Activated CD8-positive, alpha-beta memory T cell treated with anti-CD3 and anti-CD28 coated beads, Interleukin-2, amount 50 U/mL, for 4 hours (primary cell): ENCODE measurements at places on chromosomes 12 and 14.

GRCh38 chr12:110141389-110141788, 17.2 kb downstream of the IFT81 start:
- DNase-seq: no peak

DNA sequence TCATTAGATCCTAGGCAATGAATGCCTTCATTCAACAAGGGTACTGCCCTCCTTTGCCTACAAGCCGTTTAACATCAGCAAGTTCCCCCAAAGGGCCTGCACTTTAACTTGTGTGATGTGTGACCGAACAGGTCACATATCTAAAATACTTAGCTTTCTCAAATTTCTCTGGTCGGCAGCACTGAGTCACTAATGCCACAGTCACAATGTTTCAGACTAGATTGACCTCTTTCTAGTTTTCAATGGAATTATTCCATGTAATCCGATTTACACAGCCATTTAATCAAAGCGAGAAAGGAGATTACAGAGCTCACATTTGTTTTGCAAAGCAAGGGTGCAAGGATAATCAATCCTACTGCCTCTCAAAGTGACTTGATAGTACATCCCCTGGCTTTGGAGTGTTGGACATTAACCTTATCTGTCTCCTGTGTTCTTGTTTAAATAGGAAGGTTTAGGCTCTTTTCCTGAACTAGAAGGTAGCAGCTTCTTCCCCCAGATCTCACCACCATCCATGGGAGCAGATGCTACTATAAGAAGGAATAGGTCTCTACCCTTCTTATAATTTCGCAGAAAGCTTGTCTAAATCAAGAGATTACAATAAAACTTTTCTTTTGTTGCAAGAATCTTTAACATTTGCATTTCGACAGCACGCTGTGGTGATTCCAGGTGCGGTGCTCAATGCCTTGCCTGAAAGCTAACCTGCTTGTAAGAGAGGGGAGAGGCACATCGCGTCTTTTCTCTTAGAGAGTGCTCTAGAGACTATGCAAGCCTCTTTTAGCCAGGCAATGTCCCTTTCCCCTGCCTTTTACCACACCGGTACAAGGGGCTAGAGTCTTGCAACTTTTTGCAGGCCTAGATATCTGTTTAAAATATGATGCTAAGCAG, 1.8 kb downstream of the KITLG start:
- DNase-seq: no peak

DNA sequence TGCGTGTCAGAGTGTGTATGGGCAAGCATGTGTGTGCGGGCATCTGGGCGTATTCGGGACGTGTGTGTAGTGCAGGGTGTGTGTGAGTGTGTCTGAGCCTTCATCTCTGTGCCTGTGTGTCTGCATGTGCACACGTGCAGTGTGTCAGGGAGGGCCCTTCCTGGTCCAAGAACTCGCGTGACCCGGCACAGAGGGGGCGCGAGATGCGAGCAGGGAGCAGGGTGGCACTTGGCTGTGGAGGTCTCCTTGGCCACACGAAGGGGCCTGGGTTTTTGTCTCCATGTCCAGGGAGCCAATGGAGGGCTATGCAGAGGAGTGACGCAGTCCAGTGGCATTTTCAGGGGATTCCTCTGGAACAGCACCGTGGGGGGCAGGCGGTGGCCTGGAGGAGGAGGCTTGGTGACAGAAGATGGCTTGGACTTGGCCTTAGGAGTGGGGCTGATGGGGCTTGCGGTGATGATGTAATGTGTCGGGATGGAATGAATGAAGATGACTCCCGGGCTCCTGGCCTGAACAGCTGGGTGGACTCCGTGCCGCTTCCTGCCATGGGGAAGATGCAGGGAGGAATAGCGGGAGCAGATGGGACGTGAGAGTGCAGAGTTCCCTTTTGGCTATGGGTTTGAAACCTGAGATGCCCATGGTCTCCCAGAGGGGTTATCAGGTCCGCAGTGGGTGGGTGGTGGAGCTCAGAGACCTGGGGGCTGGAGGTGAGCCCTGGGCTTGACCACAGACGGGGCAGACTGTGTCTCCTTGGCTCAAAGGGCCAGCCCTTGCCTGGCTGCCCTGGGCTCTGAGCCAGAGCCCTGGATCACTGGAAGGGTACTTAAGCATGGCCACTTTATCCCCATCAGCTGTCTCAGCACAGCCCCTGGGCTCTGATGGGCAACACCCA, 208.3 kb downstream of the PHETA1 start:
- DNase-seq: no peak

DNA sequence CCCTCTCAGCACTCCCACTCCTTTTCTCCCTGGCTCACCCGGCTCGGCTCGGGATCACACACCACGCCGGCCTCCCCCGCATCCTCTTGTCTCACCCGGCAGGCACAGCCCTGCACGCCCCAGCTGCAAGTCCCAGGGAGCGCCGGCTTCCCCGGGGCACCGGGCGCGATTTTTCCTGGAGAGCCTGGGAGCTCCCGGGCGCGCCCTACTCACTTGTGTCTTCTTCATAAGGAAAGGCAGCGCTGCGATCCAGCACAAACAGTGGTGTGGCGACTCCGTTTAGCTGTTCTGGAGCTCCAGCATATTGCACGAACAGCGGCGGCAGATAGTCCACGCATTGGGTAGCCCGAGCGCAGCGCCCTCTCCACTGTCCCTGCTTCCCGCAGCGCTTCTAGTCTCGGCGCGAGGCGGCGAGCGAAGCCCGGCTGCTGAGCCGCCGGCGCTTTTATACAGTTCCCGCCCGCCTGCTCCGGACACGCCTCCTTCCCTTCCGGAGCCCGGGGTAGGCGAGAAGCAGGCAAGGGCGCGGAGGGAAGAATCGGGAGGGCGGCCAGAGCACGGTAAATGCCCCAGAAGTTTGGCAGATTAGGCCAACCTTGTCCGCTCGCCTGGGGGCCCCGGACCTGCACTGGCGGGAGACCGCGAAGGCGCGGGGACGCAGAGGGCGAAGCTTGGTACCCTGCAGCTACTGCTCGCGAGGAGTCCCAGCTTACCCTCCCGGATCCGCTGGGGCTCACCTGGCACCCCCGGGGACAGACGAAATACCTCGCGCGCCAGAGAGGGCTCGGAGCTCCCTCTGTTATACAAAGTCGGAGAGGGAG, at the start of gene KITLG:
KITLG (minus strand) TSS at position 421 of the 821 bp plus-strand sequence; CDS start at position 228, 193 bp downstream.
- DNase-seq: no peak

DNA sequence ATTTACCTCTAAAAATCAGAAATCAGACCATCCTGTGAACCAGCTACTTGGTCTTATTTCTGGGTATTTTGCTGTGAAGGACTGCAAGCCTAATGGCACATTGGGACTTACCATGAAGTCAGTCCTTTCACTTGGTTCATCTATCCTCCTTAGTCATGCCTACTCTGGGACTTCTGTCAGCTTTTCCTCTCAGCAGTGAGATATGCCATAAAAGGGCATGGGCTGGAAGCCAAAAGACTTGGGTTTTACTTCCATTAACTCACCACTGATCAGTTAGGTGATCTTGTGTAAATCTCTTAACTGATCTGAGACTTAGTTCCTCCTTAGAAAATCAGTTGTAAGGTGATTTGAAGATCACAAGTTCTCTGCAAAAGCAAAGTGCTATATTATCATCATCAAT, 116.5 kb downstream of the PAH start:
- no peak for DNase-seq

DNA sequence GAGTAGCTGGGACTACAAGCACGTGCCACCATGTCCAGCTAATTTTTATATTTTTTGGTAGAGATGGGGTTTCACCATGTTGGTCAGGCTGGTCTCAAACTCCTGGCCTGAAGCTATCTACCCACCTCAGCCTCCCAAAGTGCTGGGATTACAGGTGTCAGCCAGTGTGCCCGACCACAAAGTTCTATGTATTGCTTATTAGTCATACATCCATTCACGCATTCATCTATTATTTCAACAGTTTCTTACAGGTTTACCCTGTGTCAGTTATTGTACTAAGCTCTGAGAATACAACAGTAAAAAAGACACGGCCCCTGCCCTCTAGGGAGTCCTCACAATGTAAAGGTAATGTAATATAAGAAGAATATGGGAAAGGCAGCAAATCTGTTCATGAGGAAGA, 188.9 kb upstream of the BTG1 start:
- no peak for DNase-seq

DNA sequence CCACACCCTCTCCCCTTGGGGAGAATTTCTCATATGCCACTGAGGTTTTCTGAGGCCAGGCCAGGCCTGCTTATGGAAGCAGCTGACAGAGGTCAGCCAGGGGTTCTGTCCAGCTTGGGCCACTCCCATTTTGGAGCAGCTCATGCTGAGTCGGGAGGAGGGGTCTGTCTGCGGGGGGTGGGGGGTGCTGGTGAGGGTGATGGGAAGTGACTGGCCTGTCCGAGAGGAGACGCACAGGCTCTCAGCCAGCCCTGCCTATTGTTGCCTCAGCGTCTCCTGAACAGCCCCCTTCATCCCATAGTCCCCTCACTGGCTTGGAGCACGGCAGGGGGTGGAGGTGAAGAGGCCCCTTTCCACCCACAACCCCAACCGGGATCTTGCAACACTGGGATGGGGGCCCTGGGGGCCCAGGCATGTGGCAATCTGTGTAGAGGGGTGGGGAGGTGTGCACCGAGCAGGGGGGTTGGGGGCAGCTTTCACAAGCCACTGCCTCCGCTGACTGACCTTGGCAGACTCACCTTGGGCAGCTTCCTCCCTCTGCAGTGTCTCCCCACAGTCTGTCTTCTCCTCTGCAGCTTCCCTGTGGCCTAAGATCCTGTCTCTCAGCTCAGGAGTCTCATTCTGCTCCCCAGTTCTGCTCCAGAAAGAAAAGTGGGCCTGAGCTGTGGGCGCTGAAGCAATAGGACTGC, 5.5 kb downstream of the CEBPE start:
- no peak for DNase-seq

- DNase-seq: no peak
Measured at GRCh38 chr14:58167057-58167456, 15.0 kb upstream of the ARMH4 start.

DNA sequence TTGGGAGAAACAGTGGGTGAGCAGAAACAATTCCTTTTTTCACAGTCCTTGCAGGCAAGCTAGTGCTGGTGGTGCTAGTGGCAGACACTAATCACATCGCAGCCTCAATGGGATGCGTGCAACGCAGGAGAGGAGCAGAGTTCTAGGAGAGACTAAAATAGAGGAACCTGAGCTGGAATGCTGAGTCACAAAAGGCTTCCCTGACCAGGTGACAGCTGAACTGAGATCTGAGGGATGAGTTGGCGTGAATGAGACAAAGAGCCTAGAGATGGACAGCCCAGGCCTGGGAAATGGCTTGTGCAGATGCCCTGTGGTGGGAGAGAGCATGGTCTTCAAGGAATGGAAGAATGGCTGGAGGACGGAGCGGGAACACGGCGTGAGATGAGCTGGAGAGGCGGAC, 25.8 kb downstream of the ACADS start:
- DNase-seq: no peak

GRCh38 chr12:130752692-130753230, 36.7 kb upstream of the RIMBP2 start:
- DNase-seq: no peak

- DNase-seq: no peak
Measured at GRCh38 chr12:13661005-13661887, 320.2 kb downstream of the GRIN2B start.

DNA sequence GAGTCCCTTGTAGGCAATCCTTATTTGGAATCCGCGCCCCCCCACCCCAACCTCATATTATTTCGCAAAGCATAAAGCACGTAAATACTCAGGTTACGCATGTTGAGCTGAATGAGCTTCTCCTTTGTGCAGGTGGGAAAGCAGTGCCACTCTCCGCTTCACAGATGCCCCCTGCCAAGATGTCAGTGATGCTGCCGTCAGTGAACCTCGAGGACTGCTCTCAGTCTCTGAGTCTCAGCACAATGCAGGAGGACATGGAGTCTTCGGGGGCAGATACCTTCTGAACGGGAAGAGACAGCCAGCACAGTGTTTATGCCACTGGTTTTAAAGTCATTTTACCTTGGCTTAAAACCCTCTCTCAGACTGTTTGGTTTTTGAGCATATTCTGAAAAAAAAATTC, 90.1 kb upstream of the DACT1 start:
- DNase-seq: no peak

GRCh38 chr12:47970843-47971242, 7.4 kb downstream of the TMEM106C start:
- no peak for DNase-seq

DNA sequence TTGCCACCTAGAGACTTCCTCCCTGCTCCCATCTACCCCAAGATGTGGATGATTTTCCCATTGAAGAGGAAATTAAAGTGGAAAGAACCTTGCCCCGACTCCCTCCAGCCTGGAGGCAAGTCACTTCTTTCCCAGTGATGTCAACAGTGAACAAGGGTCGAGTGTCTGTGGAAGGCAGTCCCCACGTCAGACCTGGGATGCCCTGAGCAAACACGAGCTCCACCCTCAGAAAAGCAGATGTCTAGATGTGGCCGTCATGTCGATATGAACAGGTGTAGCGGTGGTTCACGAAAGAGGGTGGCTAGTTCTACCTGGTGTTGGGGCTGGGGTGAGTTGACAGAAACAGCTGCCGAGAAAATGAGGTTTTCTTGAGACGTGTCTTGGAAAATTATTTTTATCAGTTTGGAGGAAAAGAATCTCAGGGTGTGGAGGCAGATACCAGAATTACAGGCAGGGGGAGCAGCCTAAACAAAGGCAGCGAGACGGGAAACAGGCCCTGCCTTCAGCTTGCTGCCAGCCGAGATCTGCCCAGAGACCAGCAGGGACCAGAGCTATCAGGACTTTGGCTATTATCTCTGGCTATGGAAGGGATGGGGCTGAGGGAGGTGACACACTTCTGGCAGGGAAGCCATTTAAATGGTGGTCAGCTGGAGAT, 25.9 kb downstream of the SYNDIG1L start:
- DNase-seq: no peak

GRCh38 chr14:105465209-105466031, 9.2 kb upstream of the CRIP2 start:
- DNase-seq: no peak

- no peak for DNase-seq
Measured at GRCh38 chr14:98269533-98269932, 1002.5 kb downstream of the BCL11B start.
